ENCODE measurements at places on chromosomes 7 and 10.

DNA sequence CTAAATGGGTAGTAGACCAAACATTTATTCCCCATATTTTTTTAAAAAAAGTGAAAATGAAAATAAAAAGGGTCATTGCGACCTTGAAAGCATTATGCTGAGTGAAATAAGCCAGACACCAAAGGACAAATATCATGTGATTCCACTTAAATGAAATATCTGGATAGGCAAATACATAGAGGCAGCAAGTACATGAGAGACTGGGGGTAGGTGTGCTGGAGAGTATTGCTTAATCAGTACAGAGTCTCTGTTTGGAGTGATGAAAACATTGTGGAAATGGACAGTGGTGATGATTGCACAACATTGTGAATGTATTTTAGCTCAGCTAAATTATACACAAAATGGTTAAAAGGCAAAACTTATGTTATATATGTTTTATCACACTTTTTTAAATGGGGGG is 169.4 kb downstream of the AKR1D1 start:
- DNase-seq = no peak

- DNase-seq = no peak
Measured at GRCh38 chr10:131758062-131758938, 142.5 kb upstream of the PPP2R2D start.

DNA sequence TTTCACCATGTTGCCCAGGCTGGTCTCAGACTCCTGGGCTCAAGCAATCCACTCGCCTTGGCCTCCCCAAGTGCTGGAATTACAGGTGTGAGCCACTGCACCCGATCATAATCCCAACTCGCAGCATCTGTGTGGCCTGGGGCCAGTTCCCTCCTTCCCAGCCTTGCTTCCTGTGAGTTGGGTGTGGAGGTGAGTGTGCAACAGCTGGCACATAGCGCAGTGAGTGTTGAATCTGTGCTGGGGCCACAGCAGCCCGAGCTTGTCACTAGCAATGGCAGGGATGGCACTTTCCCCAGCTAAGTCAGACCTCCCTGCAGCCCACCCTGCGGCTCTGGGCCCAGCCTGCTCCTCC is 12.2 kb downstream of the TMEM184A start:
- DNase-seq = no peak

GRCh38 chr7:64045301-64046040 is at the start of gene ZNF727:
TSS of gene ZNF727 (plus strand) at chr7:64045434. CDS start at chr7:64045622, 188 bp downstream.
- no peak for DNase-seq

- DNase-seq = no peak
Measured at GRCh38 chr10:71727105-71727737, 7.6 kb upstream of the C10orf105 start.

DNA sequence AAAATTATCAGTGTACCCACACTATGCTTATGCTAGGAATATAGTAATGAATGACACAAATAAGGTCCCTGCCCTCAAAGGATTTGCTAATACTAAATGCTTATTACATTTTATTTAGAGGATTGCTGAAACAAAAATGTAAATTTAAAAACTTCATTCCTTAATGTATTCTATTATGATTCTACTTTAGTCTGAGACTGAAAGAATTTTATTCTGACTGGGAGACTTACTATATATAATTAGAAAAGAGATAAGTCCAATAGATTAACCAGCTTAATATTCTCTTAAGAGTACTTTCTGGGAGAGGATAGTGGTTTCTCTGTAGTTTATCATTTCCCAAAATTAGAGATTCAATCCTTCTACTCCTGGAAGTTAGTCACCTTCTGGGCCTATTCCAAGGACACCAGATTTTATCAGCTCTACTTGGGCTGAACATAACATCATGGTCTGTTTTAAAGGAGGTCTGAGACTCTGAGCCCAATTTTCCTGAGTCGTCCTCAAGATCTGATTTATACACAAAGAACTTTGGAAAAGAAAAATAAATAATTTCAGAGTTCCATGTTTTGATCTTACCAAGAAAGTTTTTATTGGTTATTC is 41.1 kb downstream of the ASZ1 start:
- no peak for DNase-seq

DNA sequence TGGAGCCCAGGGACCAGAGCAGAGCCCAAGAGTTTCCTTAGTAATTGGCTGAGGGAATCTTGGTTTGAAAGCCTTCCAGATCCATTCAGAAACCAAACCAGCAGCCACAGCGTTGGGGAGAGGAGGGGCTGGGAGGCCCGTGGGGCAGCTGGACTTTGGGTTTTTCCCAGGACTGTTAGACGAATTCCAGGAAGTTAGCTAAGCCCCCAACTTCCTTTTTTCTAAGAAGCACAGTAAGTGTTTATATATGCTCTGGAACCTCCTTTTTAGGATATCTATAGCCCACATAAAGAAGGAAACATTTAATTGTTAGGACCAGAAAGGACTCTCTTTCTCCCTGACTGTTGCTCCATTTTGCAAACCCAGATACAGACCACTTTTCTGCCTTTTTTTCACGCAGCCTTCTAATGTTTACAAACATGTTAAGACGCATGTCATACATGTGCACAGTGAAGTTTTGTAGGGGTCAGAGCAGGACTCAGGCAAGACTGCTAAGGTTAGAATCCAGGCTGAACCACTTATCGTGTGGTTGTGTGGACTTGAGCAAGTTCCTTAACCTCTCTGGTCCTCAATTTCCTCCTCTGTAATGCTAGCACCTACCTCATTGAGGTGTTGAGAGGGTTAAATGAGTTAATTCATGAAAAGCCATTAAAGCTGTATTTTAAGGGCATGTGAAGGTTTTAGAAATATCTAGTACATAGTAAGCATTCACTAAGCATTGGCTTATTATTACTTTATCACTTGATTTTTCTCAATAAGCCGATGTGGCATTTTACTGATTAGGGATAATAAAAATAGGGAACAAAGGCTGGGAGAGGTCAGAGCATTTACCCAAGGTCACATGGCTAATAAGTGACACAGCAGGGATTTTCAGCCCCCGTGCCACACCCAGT is 42.4 kb downstream of the TBATA start:
- DNase-seq = no peak

DNA sequence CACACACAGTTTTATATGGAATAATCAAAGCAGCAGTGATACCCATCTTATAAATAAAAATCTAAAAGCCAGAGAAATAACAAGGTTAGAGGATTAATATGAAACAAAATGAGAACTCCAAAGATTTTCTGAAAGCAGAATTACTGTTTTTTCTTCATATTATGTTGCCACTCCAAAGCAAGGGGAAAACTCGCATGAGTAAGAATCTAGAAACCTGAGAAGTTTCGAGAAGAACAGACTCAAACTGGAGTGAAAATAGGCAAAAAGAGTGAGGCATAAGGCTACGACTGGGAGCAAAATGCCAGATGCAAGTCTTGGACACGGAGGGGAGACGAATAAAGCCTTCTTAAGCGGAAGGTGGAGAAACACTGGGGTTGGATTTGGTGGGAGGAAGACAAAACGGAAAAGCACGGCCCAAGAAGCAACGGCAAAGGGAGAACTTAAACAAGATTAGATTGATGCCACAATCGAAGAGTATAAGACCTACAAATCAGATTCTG is 923 bp downstream of the TNPO3 start:
- DNase-seq = no peak

- no peak for DNase-seq
Measured at GRCh38 chr7:70577078-70577477, 554.9 kb upstream of the GALNT17 start.

- no peak for DNase-seq
Measured at GRCh38 chr7:99399597-99399996, 8.8 kb downstream of the PDAP1 start.

GRCh38 chr7:71829515-71829914 is 582.6 kb downstream of the CALN1 start:
- DNase-seq = peak; percentile 15

DNA sequence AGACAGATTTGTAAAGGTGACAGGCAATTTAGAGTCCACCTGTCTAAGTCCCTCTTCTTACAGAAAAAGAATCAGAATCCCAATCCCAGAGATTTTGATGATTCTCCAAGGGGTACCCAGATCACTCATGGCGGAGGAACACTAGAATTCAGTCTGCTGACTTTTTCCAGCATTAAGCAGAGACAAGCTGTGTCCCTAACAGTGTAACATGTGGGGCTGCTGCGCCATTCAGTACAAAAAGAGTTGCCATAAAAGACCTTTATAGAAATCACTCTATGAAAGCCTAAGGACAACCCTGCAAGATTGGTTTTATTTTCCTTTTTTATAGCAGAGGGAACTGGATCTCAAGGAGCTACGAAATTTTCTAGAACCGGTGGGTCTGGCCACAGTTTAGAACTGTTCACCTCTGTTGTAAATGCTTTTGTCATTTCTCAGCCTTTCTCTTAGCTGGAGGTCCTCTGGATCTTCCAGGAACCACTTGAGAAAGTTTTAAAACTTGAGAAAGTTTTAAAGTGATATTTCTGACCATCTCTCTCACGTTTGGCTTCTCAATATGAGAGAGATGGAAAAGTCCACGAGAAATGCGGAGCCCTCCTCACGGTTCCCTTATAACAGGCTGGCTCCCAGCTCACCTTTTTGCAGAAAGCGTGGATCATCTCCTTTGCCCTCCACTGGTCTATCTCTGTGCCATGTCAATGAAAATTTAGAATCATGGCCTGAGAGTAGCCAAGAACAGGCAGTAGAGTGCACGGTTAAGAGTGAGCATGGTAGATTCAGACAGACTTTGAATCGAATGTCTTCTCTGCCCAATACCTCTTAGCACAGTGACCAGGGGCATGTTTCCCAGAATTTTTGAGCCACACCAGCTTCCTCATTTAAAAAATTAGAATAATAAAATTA is 826 bp downstream of the GIMAP7 start:
- DNase-seq = no peak

- no peak for DNase-seq
Measured at GRCh38 chr10:121307411-121307980, 290.7 kb downstream of the FGFR2 start.

DNA sequence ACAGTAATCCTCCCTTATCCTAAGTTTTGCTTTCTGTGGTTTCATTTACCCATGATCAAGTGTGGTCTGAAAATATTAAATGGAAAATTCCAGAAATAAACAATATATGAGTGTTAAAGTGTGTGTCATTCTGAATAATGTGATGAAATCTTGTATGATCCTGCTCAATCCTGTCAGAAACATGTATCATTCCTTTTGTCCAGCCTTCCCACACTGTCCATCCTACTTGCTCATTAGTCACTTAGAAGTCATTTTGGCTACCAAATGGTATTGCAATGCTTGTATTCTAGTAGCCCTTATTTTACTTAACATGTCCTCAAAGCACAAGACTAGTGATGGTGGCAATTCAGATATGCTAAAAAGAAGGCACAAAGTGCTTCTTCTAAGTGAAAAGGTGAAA is 1211.2 kb upstream of the SORCS1 start:
- no peak for DNase-seq

GRCh38 chr7:144256112-144256511 is 8.5 kb downstream of the OR2A7 start:
- DNase-seq = no peak

GRCh38 chr7:28078036-28078901 is 102.3 kb downstream of the JAZF1 start:
- DNase-seq = peak; percentile 48

- DNase-seq = no peak
Measured at GRCh38 chr10:109191341-109191740, 732.0 kb downstream of the XPNPEP1 start.
